ENCODE measurements at places on chromosomes 1 and 21. TPM values are rescaled to one million over a fixed set of nuclear protein-coding genes. Genes with fewer than 3 reads are reported as not detected.

GRCh38 chr1:147223740-147224615 is 1.2 kb downstream of the FMO5 start:
- DNase-seq = no peak

DNA sequence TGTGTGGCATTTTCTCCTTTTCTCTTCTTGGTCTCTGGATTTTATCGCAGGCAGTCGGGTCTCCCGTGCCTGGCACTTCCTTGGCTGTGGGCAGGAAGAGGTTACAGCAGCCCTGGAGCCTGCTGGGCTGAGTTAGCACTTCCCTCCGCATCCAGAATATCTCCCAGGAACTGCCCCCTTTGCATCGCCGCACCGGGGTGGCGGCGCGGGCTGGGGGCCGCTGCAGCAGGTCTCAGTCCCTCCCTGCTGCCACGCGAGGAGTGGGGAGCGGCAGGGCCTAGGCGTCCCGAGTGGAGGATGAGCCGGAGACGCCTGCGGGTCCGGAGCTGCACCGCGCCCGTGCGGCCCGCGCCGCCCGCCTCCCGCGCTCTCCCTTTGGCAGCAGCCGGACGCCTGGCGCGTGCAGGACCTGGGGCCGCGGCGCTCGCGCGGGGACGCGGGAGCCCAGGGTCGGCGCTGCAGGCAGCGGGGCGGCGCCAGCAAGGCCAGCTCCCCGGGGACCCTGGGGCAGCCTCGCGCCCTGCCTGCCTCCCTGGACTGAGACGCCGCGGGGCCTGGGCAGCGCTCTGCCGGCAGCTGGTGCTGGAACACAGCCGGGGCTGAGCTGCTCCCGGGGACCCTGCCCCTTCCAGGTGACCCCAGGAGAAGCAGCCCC is 192.8 kb downstream of the PRDM2 start:
- DNase-seq = no peak

DNA sequence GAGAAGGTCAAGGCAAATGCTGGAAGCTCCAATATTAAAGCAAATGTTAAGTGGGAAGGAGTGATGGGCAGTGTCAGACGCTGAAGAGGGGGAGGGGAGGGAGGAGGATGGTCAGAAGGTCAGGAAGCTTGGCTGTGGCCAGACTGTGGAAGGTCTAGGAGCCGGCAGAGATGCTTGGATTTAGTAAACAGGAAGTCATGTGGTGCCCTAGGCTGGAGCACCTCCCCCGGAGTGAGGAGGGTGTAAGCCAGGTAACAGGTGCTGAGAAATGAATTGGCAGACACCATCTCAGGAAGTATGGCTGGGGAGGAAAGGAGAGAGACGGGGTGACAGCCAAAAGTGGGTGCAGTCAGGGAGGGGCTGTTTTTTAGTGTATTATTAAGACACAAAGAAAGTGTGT is 17.7 kb downstream of the CSMD2 start:
- no peak for DNase-seq

- no peak for DNase-seq
Observed at GRCh38 chr21:10273196-10273595, 248.2 kb upstream of the TPTE start.

DNA sequence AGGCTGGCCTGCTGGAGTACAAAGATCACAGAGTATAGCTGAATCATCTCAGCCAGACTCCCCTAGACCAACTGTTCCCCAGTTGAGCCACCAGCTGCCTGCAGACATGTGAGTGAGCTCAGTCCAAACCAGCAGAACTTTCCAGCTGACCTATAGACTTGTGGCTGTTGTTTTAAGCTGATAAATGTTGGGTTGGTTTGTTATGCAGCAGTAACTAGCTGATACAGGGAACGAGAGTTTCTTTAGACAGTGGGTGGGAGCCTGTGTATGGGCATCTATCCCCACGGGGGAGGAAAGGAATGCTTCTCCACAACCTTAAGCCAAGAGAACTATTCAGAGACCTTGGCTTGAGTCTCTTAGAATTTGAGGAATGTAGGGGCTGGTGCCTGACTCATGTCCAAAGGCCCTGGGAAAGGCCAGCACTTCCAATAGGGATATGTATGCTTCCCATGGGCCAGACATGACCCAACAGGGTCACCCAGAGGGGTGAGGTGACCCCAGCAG is 30.1 kb downstream of the SLC1A7 start:
- DNase-seq = no peak

DNA sequence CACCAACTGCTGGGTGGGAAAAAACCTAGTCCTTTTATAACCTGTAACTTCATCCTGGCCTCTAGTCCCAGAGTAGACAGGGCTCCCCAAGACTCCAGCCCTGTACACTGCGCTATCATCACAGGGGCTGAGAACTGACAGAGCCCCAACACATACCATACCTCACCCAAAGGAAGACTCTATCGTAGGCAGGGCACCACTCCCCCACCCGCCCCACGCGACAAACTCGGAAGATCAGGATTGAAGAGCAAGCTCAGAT is 15.8 kb downstream of the INPP5B start:
- DNase-seq = no peak

- peak; percentile 37 for DNase-seq
Observed at GRCh38 chr1:176206006-176206960, 803 bp downstream of the COP1 start.

GRCh38 chr1:55381983-55382382 is 166.8 kb upstream of the USP24 start:
- DNase-seq = no peak

- peak; percentile 97 for DNase-seq
Observed at GRCh38 chr1:220300442-220301121, 28.3 kb upstream of the RAB3GAP2 start.

DNA sequence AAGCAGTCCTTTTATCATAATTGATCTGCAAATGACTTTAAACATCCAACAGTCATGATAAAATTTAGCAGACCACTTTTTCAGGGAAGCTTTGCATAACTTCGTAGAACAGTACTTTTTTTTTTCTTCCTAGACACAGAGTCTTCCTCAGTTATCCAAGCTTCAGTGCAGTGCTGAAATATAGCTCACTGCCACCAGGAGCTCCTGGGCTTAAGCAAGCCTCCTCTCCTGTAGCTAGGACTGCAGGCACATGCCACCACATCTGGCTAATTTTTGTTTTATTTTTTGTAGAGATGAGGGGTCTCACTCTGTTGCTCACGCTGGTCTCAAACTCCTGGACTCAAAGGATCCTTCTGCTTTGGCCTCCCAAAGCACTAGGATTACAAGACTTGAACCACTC is 3.8 kb downstream of the F13B start:
- DNase-seq = no peak

DNA sequence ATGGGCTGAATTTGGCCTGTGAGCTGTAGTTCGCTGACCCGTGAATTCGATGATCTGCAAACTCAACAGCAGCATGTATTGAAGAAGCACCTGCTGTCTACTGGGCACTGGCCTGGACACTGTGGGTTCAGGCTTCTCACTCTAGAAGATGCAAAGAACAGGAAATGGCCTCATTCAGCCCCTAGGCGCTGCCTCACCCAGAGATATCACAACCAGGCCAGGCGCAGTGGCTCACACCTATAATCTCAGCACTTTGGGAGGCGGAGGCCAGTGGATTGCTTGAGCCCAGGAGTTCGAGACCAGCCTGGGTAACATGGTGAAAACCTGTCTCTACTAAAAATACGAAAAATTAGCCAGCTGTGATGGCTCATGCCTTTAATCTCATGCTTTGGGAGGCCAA is 23.6 kb downstream of the MFAP2 start:
- no peak for DNase-seq

DNA sequence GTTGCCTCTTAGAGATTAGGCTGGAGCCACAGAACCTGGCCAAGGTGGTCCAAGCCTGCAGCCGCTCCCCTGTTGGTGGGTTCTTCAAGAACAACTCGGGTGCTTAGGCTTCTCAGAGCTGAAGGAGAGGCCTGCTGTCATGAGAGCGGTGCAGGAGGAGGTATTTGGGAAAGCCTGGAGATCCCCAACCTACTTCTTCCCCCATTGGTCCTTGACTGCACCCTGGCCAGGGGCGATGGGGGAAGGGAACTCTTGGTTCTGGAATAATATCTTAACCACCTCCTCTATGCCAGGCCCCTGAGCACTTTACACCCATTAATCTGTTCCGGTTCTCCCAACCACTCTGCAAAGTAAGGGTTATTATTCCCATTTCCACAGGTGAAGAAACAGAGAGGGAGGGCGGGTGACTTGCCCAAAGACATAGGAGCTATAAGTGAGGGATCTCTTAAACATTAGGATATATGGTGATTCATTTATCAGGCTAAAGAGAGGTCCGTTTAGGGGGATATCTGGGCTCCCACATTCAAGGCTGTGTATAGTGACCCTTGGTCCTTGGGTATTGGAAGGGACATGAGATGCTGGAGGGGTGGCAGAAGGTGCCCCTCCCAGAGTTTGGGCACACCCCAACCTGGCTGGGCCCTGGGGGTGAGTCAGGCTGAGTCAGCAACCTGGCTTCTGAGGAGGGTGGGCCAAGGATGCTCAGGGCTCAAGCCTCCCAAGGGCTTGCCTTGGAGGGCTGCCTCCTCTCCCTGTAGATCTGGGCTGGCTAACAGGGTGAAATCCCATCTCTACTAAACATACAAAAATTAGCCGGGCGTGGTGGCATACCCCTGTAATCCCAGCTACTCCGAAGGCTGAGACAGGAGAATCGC is 5.2 kb downstream of the TRNP1 start:
- no peak for DNase-seq

GRCh38 chr1:25598879-25599278 is 17.7 kb upstream of the MAN1C1 start:
- no peak for DNase-seq

DNA sequence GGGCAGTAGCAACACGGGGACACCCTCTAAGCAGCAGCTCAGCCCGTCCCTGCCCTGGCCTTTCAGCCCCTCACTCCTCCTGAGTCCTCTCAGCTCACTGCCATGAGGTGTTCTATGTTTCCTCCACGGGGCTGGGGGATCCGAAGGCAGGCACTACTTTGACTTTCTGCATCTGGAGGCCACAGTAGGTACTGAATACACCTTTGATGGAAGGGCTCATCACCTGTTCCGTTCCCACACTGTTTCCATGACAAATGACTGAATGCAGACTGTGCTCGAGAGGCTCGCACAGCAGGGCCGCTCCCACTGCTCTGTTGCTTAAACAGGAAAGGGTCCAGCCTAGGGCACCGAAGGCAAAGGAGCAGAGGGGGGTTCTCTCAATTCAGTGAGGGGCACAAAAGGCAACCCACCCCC is 77.6 kb upstream of the DNAH14 start:
- DNase-seq = no peak

DNA sequence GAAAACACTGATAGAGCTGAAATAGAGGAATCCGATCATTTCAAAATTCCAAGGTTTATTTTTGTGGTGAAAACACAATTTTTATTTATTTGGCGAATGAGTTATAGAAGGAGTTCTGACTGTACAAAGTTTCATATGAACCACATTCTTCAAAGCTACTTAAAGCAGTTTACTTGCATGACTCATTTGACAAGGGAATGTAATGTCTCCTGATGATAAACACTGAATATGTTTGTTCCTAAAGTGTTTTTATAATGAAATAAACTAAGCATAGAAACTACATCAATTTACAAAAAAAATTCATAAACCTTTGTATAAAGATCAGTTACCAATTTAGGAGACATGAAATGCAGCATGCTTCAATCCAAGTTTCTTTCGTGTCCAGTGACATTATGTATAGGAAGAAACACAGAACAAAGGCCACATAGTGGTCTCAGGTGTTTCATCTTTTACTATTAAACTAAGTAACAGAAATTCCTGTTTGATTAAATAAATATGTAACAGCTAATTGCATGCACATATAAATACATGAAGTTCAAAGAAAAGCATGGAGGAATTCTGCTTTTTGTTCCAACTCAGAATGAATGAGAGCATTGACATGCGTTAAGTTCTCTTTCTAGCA is 2.5 kb downstream of the PRKACB start:
- DNase-seq = no peak

DNA sequence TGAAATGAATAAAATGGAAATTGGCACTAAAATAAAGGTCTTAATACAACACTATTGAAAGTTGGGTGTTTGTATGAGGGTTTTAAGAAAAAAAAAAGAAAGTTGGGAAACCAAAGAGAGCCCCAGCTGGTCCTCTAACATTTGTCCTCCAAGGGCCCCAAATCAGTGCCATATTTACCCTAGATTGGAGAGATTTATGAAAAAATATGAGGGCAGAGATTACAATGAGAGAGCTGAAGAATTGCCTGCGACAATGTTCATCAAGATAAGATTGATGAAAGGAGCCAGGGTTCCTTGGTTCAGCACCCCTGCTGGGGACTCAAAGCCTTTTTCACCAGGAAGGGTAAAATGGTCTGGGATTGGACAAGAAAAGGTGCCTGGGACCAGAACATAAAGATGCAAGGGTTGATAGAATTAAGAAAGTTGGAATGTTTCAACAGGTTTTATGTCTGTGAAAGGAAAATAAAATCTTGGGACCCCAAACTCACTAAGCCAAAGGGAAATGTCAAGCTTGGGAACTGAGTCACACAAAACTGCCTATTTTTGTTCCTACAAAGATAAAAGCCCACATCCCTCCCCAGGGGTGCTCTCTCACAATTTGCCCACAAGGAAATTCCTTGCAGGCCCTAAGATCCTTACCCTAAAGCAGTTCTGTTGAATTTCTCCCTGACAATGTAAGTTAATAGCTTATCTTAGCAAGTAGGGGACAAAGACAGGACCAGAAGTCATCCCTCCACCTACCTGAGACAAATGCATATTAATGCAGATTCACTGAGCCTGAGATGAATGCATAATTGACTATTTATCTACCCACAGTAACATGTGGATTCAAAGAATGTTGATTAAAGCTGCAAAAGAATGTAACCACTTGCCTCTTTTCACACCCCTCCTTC is 26.8 kb downstream of the CBR1 start:
- no peak for DNase-seq

GRCh38 chr21:16408280-16408679 is 678.5 kb downstream of the USP25 start:
- peak; percentile 24 for DNase-seq

DNA sequence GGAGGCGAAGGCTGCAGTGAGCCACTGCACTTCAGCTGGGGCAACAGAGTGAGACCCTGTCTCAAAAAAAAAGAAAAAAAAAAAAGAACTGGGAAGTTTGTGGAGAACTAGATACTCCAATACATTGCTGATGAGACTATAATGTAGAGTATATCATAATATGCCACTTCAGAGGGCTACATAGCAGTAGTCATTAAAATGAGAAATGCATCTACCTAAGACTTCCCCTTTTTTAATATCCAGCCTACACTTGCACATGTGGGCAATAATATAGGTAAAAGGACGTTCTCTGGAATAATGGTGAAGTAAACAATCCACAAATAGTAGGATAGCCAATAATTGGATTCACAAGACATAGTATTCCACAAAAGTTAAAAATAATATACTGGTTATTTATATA is 311.0 kb downstream of the HLX start:
- no peak for DNase-seq

Gene APCS
- total RNA-seq = not detected

Gene MPL
- not detected for total RNA-seq

Gene VHLL
- total RNA-seq = 0.27 TPM

Gene CDCA8
- 4.8 TPM for total RNA-seq

Gene OR2M2
- total RNA-seq = not detected

Gene APH1A
- total RNA-seq = 208 TPM

Gene DEDD
- 18.8 TPM for total RNA-seq

Gene CNN3
- 87.8 TPM for total RNA-seq

Gene INSRR
- not detected for total RNA-seq
